Brain pericyte (primary cell): ENCODE measurements at places on chromosomes 7 and 10.

DNA sequence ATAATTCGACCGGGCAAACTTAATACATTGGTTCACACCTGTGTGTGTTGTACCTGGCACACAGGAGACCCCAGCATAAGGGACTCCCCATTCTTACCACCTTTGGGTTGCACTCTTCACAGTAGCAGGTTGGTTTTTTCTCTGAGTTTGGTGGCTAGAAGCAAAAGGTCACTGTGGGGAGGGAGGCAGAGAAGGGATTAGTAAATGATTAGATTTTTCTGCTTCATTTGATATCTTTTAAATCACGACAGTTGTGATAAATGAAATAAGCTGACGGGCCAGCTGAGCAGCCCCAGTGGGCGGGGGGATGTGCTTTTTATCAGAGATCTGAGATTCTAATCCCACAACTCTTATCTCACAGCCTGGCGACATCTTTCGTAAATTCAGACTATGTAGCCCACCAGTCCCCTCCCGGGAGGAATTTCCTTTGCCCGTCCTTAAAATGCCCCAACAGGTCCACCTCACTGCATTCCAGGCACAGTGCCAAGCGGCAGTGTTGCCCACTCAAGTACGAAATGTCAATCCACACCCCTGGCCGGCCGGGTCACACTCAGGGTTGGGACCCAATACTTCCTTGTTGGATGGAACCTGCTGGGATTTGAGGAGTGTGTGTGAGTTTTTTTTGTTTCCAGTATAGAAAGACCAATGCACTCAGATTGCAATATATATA is 10.5 kb upstream of the KCP start:
- DNase-seq: no peak

- no peak for DNase-seq
Measured at GRCh38 chr7:126689037-126689436, 563.7 kb downstream of the GRM8 start.

GRCh38 chr7:67620216-67620933 is 623.7 kb downstream of the TYW1 start:
- DNase-seq: no peak

- no peak for DNase-seq
Measured at GRCh38 chr7:1066242-1066588, 21.7 kb upstream of the GPER1 start.

DNA sequence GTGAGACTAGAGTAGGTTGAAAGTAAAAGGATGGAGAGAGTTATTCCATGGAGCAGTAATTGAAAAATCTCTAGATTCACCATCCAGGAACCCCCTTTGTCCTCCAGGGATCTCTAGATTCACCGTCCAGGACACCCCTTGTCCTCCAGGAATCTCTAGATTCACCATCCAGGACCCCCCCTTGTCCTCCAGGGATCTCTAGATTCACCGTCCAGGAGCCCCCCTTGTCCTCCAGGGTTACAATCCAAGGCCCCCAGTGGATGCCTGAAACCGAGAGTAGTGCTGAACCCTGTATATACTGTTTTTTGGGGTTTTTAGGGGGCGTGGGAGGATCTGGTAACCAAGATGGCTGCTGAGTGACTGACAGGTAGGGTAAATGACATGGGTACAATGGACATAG is 38.3 kb upstream of the PPP2R2D start:
- no peak for DNase-seq

- no peak for DNase-seq
Measured at GRCh38 chr7:17722798-17723197, 217.5 kb downstream of the SNX13 start.

- no peak for DNase-seq
Measured at GRCh38 chr10:75932921-75933320, 501.5 kb downstream of the LRMDA start.
